Thymus (tissue), 14 donors: ENCODE measurements at places on chromosomes 5 and 9. TPM values are rescaled to one million over a fixed set of nuclear protein-coding genes. Genes with fewer than 3 reads are reported as not detected.

Gene TAF11L5
- not detected for polyA plus RNA-seq

DNA sequence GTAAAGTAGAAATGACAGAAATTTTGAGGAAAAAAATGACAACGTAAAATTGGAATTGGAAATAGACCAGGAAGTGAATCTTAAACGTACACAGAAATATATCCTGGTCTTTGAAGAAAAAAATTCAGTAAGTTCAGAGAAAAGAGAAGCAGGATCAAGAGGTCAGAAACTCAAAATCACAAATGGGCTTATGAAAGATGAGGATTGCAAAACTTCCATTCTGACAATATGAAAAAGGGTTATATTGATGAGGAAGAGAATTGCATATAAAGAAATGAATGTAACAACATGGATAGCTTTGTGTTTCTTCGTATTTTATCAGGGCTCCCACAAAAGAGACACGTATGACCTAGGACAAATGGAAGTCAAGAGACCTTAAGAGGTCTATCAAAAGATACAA, 58.1 kb downstream of the OXCT1 start:
- DNase-seq: no peak

GRCh38 chr9:128408963-128409431, 11.7 kb upstream of the CERCAM start:
- no peak for DNase-seq

- DNase-seq: no peak
Measured at GRCh38 chr5:157248821-157249470, 17.0 kb upstream of the CYFIP2 start.

DNA sequence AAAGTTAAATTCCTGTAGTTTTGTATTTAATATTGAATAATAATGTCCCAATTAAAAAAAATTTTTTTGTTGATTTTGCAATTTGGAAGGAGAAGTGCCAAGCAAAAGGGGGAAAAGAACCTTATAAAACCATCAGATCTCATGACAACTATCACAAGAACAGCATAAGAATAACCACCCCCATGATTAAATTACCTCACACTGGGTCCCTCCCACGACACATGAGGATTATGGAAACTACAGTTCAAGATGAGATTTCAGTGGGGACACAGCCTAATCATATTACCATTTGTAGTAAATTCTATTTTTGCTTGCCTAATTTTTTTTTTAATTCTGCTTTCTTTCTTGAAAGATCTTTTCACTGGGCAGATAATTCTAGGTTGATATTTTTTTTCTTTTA, 33.4 kb upstream of the FCHO2 start:
- DNase-seq: no peak

DNA sequence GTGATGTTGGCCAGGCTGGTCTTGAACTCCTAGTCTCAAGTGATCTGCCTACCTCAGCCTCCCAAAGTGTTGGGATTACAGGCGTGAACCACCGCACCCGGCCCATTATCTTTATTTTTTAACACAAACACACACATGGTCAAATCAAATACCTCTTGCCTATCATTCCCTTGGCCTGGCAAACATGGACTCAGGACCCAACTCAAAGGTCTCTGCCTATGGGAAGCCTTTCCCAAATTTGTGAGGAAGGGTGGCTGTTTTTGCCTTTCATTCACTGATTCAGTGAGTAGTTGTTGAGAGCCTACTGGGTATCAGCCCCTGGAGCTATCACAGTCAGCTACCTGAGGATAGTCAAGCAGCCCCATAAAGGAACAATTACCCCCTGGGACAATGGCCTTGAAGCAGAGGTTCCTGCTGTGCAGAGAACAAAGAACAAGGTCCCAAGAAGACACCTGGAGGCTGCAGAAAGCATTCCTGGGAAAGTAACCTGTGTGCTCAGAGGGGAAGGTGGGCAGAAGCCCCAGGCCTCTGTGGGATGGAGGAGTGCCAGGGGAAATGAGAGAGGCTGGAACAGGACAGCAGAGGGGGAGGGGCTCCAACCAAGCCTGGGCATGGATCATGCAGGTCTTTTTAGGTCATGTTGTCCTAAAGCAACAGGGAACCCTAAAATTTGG, 126.4 kb downstream of the CRB2 start:
- no peak for DNase-seq

GRCh38 chr5:168346417-168346816, 55.0 kb downstream of the WWC1 start:
- no peak for DNase-seq

- DNase-seq: peak; percentile 7
Measured at GRCh38 chr9:33750307-33750838, 45.0 kb upstream of the PRSS3 start.

DNA sequence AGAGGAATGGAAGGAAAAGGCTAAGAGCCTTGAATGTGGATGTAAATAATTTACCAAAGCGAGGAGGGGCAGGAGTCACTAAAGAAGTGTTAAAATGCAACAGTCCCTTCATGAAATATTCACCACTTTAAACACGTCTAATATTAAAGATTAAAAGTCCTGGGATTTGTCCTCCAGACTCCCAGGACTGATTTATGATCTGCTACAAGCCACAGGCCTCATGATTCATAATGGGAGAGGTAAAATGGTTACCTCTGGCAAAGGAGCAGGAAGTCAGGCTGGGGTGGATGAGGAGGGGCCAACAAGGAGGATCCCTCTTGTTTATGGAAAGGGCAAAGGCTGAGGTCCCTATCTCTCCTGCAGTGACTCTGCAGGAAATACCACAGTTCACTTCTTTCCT, 292.4 kb downstream of the TRIM32 start:
- no peak for DNase-seq
